ENCODE measurements at places on chromosomes 3 and 15.
A peak's percentile ranks its signal among the peaks of the same experiment; 100 is the strongest.

- DNase-seq: no peak
Observed at GRCh38 chr3:156819842-156820691, 6.1 kb upstream of the LEKR1 start.

GRCh38 chr3:158842976-158843375, 41.1 kb downstream of the MFSD1 start:
- DNase-seq: no peak

- DNase-seq: no peak
Observed at GRCh38 chr15:77644543-77645247, 12.0 kb upstream of the LINGO1 start.

DNA sequence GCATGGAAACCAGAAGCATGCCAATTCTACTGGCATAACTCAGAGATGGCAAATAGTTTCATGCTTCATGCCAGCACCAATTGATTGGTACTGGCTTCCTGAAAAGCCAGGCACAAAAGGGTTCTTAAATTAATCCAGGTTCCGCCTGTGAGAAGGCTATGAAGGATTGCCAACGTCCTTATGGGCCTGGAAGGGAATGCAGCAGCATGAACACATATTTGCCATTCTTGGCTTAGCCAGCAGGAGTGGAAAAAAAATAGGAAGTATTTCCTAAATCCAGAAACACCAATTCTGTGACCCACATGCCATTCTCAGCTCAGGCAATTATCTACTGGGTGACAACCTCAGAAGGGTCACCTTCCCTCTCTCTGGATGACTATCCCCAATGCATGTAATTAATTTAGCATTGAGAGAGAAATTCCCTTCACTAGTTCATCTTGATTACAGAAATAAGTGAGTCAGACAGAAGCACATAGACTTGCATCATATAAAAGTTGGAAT, 36.0 kb downstream of the ADAMTS9 start:
- no peak for DNase-seq

DNA sequence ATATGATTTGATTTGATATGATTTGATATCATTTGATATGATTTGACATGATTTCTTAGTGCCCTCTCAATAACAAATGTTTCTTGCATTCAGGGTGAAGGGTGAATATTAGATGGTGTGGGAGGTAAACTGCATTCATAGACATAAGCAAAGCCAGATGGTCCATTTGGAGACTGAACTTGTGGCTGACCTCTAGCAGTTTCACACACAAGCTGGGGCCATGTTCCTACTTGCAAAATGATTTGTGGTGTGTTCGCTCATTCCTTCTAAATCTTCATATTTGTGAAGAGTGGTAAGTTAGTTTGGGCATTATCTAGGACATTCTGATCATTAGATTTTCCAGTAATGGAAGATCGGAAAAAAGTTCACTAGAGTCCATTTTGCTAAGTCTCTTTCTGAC, 40.5 kb upstream of the CCR4 start:
- no peak for DNase-seq

GRCh38 chr3:10783360-10784351, 32.4 kb upstream of the SLC6A11 start:
- DNase-seq: no peak

DNA sequence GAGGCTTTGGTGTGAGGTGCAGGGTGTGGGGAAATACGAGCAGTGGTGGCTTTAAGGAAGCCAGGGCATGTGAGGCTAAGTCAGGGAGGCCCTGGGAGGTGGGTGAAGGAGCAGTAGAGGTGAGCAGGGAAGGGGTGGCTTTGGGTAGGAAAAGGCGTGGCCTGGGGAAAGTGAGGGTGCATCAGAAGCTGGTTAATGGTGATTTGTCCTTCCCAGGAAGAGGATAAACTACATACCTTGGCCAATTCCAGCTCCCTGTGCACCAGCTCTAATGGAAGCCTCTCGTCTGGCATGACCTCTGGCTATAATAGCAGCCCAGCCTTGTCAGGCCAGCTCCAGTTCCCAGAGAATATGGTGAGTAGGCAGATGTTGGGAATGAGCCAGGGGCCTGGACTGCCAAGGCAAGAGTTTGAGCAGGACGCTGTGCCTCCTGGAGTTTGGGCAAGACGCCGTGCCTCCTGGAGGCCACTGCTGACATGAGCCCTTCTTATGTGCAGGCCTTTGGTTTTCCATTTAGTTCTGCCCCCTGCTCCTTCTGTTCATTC, 41.3 kb downstream of the CDAN1 start:
- no peak for DNase-seq

DNA sequence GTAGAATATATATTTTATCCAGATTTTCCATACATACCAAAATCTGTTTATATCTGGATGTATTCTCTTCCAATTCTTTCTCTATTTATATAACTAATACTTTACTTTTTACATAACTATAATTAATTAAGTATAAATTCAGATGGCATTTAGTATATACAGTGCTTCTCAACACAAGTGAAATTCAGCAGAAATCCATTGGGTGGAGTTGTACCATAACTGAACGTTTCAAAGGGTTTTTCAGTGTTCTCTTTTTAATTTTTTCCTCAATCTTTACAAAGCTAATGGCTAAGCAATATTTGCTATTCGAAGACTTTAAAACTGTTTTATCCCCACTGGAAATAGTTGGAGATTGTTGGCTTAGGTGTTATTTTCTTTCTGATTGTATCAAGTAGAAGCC, 13.9 kb upstream of the ZBBX start:
- DNase-seq: no peak

DNA sequence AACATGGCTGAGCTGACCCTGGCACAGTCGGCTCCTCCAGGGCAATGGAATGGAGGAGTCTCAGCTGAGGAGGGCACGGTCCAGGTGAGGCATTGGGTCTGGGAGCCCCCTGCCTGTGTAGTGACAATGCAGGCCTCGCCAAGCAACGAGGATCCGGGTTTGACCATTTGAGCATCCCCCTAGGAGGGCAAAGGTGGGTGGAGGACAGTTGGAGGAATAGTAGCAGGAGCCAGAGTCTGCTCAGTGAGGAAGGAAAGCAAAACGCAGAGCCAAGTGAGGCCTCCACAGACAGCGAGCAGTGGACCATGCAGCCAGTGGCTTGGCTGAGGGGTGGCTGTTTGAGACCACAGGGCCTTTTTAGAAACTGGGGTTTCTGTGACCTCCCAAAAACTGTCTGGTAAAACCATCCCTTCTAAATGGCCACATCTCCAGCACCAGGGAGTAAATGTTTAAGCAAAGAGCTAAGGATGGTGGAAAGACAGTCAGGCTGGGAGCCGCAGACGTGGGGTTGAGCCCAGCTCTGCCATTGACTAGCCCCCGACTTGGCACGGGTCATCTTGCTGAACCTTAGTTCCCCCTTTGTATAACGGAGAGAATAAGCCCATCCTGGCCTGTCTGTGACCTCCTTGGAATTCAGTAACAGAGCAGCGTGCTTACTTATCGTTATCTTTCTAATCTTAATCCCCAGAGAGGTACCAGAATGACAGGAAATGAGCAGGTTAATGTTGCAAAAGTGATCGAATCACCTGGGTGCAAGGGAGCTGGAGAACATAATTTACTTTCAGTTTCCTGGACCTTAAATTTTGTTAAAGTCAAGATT, 46.8 kb downstream of the CMTM6 start:
- no peak for DNase-seq

DNA sequence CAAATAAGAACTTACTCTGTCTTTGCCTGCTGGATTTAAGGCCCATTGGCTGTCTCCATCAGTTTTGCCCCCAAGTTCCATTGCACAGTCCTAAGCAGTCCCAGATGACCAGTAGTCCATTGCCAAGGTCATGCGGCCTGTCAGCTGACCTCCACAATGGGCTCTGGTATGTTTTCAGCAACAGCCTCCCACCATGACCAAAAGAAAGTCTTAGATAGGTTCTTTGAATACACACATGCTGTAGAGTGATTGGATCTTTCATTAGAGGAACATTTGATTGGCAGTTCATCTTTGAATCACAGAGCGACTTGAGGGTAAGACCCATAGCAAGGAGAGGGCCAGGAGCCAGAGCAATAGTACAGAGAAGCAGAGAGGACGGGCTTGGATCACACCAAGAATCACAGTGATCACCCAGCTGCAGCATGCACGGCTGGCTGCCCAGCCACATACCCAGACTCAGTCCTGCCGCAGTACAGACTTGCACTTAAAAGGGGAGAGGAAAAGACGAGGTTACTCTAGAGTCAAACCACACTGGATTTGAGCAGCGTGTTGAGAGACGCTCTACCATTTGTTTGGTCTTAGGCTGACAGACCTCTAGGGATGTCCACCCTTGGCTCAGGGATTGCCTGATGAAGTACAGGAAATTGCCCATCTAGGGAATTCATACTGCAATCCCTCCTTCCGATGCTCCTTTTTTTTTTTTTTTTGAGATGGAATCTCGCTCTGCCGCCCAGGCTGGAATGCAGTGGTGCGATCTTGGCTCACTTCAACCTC, 50.4 kb downstream of the APH1B start:
- DNase-seq: no peak

GRCh38 chr15:53446376-53446775, 313.1 kb downstream of the WDR72 start:
- DNase-seq: no peak

- DNase-seq: no peak
Observed at GRCh38 chr3:153144779-153145178, 17.2 kb upstream of the RAP2B start.

DNA sequence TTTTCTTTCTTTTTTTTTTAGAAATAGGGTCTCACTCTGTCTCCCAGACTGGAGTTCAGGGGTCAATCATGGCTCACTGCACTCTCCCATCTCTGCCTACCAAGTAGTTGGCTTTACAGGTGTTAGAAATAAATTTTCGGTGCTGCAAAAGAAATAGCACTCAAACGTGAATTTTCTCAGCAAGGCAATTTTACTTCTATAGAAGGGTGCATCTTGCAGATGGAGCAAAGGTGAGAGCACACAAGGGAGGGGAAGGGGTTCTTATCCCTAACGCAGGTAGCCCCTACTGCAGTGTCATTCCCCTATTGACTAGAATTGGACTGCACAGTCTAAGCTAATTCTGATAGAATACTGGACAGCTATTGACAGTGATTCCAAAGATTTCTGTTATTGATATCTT, 6.8 kb upstream of the FBLN2 start:
- no peak for DNase-seq

GRCh38 chr3:151630035-151630434, 103.7 kb upstream of the AADACL2 start:
- no peak for DNase-seq

DNA sequence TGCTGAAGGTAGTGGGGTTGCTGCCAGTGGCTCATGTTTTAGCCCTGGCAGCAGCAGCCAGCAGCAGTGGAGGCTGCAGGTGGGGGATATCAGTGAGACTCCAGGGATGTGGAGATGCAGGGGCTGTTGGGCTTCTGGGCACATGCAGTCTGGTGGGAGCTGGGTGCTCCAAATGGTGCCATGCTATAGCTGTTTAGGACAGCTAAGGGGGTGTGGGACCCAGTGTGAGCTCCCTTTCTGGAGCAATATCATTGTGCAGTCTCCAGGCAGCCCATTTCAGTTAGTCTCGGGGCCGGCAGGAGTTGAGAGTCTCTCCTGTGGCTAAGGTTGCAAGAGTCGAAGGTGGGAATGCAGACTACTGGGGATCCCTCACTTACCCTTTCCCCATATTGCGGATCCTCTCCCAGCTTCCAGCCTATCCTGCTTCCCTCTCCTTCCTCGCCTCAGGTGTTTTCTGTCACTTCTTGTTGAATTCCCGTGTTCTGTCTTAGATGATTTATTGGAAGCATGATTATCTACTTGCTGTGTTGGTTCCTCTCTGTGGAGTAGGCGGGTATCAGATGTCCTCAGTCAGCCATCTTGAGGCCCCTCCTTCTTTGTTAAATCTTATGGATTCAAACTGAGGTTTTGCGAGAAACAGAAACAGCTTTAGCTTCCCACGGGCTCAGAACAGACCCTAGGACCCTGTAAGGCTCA, 112.0 kb downstream of the FAM43A start:
- DNase-seq: no peak

DNA sequence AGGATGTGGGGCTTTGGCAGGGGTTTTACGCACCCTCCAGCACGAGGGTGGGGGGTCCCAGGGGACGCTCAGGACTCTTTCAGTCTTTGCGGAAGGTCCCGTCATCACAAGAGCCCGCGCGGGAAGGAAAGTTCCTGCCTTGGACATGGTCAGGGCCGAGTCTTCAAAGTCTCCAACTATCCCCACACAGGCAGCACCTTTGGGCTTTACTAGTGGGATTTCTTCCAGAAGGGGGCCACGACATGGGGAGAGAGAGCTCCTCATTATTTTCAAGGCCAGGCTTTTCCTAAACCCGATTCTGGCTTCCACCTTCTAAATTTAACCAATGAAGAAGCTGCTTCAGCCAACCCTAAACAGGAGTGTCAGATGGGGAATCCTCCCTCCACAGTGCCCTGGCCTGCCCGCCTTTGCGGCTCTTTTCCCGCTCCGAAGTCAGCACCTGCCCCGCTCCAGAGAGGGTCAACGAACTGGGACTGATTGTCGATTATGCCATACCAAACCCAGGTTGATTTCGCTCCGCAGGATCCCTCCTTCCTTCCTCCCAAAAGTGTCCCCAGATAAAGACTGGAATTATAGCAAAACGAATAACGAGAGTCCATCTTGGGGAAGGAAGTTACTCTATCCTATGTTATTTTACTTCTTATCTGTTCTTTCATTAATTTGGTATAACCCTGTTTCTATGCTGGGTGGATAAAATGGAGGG, 11.0 kb downstream of the SHOX2 start:
- DNase-seq: no peak

- DNase-seq: no peak
Observed at GRCh38 chr3:115651599-115651998, 28.3 kb downstream of the GAP43 start.

DNA sequence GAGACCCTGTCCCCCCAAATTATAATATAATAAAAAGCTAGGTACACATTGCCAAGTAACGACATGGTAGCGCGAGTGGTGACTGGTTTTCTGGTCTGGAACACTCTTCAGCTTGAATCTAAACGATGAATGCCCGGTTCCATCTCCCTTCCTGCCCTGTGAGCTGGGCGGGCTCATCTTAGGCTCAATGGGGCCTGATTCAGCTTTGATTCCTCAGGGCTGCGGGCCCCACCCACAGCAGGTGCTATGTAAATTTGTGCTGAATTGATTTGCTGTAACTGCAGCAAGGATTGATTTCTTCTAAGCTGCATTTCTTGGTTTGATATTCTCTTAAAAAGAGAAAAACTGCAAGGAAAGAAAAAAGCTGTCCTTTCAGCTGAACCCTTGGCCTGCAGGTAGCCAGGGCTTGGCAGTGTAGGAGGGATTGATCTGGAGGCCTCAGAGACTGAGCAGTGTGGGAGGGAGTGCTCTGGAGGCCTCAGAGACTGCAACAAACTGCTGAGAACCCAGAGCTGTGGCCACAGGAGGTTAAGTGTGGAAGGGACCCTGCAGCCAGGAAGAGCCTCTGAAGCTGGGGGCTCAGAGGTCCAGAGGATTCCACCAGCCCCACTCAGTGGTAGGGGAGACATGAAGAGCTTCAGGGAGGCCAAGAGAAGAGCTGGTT, 231.6 kb downstream of the XXYLT1 start:
- peak; percentile 43 for DNase-seq

GRCh38 chr3:9582332-9582731, 28.7 kb upstream of the LHFPL4 start:
- DNase-seq: no peak
